ENCODE measurements at places on chromosomes 6 and 20.

DNA sequence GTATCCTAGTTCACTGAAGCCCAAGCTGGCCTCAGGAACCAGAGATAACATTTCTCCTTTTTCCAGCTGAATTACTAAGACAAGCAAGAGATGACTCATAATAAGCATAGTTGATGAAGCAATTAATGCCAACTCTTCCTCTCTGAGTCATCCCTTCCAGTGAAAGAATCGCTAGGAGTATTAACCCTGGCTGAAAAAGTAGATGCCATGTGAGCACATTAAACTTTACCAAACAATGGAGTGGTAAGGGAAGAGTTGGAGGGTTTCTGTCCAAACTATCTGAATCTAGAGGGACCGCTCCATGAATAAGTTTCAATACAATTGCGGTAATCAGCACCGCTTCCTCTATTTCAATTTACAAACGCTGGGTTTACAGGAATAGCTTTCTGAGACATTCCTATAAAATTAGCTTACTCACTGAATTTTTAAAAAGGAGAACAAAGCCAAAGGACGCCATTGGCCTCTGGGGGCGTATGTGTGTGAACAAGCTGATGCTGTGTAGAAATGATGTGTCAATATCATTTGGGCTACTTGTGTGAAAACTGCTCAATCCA, 48.3 kb downstream of the ATXN1 start:
- peak; percentile 33 for DNase-seq

DNA sequence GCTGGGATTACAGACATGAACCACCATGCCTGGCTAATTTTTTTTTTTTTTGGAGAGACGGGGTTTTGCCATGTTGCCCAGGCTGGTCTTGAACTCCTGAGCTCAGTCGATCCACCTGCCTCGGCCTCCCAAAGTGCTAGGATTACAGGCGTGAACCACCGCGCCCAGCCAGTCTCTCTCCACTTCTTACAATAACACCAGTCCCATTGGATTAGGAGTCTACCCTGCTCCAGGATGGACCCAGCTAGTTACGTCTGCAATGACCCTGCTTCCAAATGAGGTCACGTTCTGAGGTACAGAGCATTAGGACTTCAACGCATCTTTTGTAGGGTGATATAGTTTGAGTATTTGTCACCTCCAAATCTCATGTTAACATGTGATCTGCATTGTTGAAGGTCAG, 146.9 kb upstream of the MYLIP start:
- DNase-seq: no peak

- DNase-seq: no peak
Observed at GRCh38 chr6:159866286-159867247, 24.2 kb upstream of the MAS1 start.

GRCh38 chr6:6918216-6918983, 189.4 kb upstream of the RREB1 start:
- DNase-seq: peak; percentile 82

GRCh38 chr20:19964289-19965265, 52.6 kb upstream of the NAA20 start:
- DNase-seq: no peak

DNA sequence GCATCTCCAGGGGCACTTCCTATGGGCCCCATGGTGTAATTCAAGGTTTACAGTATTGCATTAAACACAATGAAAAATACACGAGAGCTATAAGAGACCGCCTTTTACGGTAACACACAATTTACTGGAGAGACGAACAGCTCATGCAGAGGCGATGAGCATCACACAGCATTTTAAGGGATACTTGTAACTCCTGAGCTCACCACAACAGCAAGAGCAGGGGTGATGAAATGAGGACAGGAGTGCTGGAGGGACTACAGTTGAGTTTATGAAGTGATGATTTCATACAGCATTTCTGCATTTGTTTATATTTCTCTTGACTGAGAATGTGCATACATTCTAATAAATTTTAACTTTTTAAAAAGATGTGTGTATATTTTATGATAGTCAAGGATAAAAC, 113.9 kb downstream of the WDR27 start:
- DNase-seq: no peak

All from stimulated activated naive CD4-positive, alpha-beta T cell treated with Interleukin-2 at 50 U/mL for 16 hours (primary cell).